Islet precursor cell (in vitro differentiated cells): ENCODE measurements at places on chromosomes 16 and 17.

DNA sequence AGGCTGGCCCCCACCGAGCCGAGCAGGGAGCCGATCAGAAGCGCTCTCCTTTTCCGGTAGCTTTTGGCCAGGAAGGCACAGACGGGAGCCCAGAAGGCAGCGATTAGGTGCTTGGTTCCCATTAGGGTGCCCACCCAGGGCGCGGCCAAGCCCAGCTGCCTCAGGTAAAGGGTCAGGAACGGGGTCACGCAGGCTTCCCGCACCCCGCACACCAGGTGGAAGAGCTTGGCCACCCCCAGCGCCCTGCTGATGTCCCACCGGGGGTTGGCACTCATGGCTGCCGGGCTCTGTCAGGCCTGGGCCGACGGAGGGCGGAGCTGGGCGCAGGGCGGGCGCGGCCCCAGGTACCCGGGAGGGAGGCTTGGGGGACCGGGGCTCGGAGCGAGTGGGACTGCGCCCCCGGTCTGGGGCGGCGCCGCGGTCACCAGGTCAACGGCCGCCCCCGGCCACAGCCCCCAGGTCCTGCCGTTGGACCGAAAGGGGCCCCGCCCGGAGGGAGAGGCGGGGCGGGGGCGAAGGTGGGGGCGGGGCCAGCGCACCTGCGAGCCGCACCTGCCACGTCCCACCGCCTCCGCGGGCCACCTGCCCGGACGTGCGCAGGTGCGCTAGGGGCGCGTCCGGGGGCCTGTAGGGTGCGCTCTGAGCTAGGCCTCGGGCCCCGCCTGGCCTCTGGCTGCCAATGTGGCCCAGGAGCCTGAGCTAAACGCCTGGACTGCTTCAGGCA lies at the start of gene MFSD6L:
TSS of gene MFSD6L (minus strand) at position 520 of the 724 bp plus-strand sequence. CDS start at position 275, 245 bp downstream.
- peak; percentile 95 for DNase-seq

DNA sequence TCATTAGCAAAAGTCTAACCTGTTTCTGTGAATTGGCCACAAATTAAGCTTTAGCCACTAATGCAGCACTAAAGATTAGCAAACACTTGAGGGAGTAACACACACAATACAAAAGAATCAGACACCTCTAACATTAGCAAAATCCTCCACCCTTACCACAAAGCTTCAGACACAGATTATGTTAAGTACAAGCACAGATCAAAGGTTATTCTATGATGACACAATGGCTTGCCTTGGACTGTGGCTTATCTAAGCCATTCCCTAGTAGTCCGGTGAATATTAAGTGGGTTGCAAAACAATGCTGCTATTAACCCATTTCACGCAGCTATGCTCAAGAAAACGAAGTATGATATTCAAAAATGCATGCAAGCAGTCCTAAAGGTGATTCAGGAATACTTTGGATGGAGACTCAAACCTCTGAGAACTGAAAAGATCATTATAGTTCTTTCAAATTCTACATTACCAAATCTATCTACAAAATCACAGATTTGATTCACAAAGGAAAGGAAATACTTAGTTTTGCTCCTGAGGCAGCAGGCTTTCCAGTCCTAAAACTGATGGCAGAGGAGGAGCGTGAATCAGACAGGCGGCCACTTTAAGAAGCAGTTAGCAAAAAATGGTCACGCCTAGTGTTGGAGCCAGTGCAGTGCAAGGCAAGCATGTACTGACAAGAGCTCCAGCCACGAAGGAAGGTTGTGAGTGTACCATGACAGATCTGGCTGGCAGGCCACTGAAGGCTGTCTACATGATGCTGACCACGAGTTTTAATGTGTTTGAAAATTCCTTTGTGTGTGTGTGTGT lies 67.2 kb downstream of the PARN start:
- DNase-seq = no peak

DNA sequence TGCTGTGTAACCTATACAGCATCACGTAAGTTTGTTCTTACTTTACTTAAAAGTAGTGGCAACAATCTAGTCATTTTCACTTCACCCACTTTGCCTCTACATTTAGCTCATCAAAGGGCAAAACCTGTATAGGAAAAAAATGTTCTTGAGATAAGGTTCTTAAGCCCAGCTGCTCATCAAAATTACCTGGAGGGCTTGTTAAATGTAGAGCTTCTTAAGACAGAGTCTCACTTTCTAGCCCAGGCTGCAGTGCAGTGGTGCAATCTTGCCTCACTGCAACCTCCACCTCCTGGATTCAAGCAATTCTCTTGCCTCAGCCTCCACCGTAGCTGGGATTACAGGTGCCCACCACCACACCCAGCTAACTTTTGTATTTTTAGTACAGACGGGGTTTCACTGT lies 38.2 kb upstream of the TMEM97 start:
- no peak for DNase-seq

DNA sequence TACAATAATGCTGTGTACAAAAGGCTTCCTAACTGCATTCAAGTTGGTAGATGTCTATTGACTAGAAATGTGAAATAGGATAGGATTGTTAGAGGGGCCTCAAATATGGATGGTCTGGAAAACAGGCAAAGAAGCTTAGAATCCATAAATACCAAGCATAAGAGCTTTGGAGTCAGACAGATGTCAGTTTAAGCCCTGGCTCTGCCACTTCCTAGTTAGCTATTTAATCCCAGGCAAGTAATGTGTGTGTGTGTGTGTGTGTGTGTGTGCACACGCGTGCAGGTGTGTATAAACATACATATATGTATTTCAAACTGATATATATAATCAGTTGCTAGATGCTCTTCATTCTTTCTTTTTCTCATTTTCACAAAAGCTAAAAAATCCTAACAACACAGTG lies 66.7 kb downstream of the MMD start:
- DNase-seq = peak; percentile 4

GRCh38 chr17:13635951-13636350 lies 34.2 kb upstream of the HS3ST3A1 start:
- DNase-seq = no peak

- peak; percentile 42 for DNase-seq
Measured at GRCh38 chr16:49590166-49590871, 216.7 kb downstream of the C16orf78 start.

GRCh38 chr17:62963296-62963695 lies 2.7 kb upstream of the TANC2 start:
- peak; percentile 66 for DNase-seq

DNA sequence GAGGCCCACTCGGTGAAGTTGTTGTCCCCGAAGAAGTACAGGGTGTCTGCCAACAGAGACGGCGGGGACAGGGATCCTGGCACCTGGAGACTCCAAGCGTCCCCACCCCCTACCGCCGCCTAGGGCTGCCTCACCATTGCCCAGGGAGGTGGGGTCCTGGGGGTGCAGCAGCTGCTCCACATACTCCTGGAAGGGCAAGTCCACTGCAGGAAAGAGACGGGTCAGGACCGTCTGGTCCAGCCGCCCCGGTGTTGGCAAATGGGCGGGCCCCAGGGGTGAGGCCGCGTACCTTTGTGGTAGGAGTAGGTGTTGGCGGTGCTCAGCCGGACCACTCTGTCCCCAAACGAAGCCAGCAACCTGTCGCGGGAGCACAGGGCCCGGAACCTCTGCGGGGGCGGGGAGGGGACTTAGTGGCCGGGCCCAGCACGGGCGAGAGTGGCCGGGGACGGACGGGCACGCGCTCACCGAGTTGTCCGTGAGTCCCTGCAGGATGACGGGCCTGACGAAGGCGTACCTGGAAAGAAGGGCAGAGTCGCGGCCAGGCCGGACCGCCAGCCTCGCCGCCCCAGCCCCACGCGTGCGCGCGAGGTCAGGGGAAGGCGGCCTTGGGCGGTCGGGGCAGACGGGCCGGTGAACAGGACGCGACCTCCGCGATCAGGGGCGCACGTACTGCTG lies 601 bp downstream of the JMJD8 start:
- no peak for DNase-seq

GRCh38 chr17:76670020-76670717 lies 26.6 kb upstream of the ST6GALNAC1 start:
- no peak for DNase-seq

DNA sequence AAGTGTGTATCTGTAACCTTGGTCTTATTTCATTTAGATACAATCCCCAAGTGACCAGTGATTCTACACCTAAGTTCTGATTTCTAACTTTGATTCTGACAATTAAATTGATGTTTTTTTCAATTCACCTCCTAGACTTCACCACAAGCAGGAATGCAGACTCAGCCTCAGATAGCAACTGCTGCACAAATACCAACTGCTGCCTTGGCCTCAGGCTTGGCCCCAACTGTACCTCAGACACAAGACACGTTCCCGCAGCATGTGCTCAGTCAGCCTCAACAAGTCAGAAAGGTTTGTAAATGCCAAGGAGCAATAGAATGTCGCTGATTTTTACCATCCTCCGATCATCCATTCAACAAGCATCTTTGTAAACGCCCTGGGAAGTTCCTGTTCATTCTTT lies 177.7 kb downstream of the MRTFB start:
- no peak for DNase-seq

- peak; percentile 53 for DNase-seq
Measured at GRCh38 chr16:11670171-11671131, 2.2 kb downstream of the SNN start.

DNA sequence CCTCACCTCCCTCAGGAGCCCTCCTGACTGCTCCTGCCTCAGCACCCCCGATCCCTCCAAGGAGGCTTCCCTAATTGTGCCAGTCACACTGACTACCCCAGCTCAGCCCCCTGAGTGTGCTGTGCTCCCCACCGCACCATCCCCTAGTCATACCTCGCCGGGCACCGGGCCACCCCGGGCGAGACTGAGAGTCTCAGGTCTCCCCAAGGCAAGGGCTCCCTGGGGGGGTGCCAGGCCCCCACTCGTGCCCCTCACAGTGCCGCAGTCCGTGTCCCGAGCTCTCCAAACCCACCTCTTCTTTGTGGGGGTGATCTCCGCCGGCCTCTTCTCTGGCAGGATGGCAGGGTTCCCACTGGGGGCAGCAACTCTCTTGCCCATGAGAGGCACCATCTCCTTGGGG lies 3.2 kb downstream of the TRPV3 start:
- DNase-seq = no peak

DNA sequence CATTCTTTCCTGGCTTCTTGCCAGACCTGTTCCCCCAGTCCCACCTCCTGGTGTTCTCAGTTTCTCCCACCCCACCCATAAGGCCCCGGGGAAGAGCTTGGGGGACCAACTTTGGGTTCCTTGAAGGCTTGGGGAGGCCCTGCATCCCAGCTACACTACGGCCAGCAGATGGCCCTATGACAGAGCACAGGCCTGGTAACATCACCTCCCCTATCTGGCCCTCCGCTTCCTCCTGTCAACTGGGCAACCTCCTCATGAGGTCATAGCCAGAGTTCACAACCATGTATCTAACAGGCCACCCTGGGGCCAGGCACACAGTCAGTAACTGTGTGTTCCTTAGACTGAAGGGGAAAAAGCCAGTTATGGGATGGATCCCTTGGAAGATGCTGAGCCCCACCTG lies 31.4 kb downstream of the MYO15A start:
- no peak for DNase-seq

DNA sequence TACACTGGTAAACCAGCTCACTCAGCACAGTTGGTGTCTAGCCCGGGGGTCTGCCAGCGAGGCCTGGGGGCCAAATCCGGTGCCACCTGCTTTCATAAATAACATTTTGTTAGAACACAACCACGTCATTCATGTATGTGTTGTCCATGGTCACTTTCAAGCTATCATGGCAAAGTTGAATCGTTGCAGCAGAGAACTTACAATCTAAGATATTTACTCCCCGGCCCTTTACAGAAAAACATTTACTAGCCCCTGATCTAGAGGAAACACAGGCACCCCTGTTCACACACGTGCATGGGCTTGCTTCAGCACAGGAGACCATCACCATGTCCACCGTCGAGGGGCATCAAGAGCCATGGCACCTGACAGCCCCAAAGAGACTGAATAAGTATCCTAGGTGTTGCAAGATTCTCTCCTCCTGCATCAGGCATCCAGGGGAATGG lies 111.4 kb upstream of the DNAH9 start:
- peak; percentile 51 for DNase-seq

GRCh38 chr17:77315551-77316190 lies 174.9 kb downstream of the SEC14L1 start:
- DNase-seq = peak; percentile 85

DNA sequence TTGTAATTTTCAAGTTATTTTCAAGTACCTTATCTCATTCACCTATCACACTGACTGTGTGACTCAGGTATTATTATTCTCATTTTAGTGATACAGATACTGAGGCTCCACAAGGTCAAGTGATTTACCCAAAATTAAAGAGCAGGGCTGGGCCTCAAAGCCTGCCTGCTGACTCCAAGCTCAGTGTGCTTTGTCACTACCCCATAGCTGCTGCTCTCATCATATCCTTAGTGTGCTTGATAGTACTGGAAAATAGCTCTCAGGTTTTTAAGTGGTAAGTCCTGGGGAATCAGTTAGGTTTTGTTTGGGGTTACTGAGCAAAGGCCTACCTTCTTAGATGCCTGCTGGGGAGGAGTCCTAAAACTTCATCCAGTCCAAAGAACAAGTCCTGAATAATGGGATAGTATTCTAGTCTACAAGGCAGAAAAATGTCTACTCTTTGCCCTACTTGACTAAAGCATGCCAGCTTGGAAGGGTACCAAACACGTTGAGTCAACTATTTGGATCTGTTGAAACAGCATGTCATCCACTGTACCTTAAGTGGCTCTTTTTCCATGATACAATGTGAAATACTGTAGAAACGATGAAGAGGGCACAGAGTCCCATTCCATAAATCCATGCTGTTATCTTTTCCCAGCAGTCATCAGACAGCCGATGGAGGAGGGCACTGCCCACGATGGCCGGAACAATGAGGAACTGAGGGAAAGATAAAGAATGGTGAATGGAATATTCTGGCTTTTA lies 10.7 kb downstream of the MMD start:
- DNase-seq = no peak

- DNase-seq = peak; percentile 81
Measured at GRCh38 chr17:36937959-36938565, 787 bp downstream of the LHX1 start.

DNA sequence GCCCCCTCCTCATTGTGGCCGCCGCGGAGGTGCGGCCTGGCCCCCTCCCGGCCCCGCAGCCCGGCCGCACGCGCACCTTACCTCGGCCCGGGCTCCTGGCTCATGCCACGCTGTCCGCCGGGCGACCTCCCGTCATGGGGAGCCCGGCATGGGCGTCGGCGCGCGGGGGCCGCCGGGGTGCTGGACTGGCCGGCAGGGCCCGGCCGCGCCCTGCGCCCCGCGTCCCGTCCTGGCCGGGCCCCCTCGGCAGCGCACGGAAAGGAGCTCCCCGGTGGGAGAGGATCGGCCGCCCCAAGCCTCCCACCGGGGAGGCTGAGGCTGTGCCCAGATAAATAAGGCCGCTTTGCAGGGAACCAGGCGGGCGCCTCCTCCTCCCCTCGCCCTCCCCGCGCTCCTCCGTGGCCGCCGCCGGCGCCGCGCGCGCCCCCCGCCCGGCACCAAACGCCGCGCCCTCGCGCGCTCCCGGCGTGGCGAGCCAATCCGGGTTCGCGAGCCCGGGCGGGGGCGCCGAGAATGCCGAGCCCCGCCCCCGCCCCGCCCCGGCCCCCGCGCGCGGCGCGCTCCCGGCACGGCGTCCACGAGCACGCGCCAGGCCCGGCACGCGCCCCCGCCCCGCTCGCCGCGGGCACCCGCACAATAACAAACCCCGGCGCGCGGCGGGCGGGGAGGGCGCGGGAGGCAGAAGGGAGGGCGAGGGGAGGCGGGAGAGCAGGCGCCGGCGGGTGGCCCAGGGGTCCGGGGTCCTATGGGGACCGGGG lies at the start of gene FBXL16:
TSS of gene FBXL16 (minus strand) at position 371 of the 758 bp plus-strand sequence. CDS start 8,396 bp downstream, outside the sequence.
- no peak for DNase-seq

- no peak for DNase-seq
Measured at GRCh38 chr16:88634994-88635670, 3.2 kb upstream of the IL17C start.

- peak; percentile 63 for DNase-seq
Measured at GRCh38 chr17:59561042-59561441, 4.4 kb upstream of the DHX40 start.
